Left kidney (tissue), 8 donors: ENCODE measurements at places on chromosomes 6 and 20.

DNA sequence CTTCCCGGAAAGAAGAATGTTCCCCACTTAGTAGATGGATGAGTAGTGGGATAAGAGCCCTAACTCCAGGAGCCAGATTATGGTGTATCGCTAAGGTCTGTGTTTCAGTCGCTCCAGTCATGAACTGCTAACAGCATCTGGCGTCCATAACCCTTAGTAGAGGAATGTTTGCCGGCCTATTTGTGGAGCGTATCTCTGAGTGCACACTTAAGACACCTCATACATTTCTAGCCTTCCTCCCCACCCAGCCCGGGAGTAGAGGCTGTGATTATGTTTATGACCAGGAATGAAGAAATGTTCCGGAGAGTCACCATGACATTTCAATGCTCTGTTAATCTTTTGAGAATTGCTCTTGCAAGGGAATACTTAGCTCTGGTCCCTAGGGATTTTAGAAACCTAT, 251.1 kb upstream of the SOX4 start:
- no peak for DNase-seq

DNA sequence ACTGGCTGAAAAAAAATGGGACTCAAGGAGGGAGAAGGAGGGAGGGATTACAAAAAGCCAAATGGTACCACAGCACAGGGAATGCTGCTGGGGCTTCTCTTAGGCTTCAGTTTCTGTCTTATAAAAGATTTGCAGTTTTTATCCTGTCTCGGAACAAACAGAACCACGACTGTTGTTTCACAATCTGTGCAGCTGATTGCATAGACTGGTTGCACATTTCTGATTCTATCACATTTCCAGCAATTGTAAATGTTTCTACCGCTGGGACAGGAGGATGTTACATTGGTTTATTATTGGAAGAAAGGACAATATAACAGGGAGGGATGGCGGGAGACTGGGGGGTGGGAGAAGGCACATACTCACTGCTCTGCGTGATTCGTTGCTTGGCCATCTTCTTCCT, 73.5 kb upstream of the ARID1B start:
- DNase-seq = no peak

DNA sequence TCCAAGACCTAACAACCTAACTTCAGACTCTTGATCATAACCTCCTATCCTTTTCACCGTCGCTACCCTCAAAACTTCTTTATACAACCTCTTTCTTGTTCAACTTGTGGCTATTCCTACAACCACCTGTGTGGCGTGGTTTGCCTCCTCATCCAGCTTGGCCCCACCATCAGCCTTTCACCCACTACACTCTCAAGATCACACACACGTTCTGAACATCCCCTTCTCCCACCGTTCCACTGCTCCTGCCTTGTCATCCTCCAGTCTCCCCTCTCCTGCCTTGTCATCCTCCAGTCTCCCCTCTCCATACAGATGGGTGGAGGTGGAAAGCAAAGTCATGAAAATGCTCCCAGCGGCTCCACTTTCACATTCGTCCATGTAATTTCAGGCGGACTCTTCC, 14.0 kb downstream of the MAK start:
- DNase-seq = no peak

GRCh38 chr6:100724222-100724621, 156.9 kb downstream of the ASCC3 start:
- DNase-seq = no peak

DNA sequence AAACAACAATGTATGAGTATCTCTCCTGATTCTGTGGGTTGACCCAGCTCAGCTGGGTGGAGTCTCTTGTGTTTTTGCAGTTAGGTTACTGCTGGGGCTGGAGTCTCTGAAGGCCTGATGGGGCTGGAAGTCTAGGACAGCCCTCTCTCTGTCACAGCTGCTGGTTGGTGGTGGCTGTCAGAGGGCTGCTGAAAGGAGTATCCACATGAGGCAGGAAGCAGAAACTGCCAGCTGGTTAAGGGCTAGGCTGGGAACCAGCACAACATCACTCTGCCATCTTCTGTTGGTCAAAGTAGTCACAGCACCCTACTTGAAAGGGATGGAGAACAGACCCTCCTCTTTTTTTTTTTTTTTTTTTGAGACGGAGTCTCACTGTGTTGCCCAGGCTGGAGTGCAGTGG, 10.0 kb upstream of the PACSIN1 start:
- DNase-seq = no peak

DNA sequence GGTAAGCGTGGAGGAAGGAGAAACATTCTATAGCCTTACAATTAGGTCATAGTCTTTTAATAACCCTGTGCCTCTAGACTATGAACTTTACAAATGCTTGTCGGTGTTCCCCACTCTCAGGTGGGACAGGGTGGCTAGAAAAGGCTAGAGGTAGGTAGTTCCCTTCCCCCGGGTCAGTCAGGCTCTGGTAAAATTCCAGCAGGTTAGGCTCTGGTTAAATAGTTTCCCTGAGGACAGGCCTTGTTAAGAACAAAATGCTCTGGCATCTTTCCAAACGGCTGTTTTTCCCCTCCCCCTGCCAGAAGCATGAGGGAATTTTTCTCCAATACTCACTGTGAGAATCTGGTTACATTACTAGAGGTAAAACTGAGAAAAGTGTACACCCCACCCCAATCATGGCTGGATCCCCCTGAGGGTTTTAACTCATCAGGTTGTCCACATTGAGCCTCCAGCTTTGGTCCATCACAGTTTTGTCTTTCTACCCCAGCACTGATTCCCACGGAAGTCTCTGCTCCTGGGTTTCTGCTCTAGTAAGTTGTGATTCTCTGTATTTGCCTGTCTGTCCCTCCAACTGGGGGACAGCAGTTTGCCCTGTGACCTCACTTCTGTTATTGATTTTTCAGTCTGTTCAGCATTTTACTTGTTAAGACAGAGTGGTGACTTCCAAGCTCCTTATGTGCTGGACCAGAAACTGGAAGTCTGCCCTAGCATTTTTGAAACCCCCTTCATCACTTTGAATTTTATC, 84.7 kb upstream of the ADGRF1 start:
- DNase-seq = peak; percentile 29

- no peak for DNase-seq
These were observed 348.1 kb downstream of the THBS2 start for GRCh38 chr6:168905451-168906090.
